Mesenchymal stem cell (in vitro differentiated cells and primary cell): ENCODE measurements at places on chromosomes 12 and 14.

GRCh38 chr12:12405882-12406281, 49.0 kb downstream of the BORCS5 start:
- no peak for DNase-seq

DNA sequence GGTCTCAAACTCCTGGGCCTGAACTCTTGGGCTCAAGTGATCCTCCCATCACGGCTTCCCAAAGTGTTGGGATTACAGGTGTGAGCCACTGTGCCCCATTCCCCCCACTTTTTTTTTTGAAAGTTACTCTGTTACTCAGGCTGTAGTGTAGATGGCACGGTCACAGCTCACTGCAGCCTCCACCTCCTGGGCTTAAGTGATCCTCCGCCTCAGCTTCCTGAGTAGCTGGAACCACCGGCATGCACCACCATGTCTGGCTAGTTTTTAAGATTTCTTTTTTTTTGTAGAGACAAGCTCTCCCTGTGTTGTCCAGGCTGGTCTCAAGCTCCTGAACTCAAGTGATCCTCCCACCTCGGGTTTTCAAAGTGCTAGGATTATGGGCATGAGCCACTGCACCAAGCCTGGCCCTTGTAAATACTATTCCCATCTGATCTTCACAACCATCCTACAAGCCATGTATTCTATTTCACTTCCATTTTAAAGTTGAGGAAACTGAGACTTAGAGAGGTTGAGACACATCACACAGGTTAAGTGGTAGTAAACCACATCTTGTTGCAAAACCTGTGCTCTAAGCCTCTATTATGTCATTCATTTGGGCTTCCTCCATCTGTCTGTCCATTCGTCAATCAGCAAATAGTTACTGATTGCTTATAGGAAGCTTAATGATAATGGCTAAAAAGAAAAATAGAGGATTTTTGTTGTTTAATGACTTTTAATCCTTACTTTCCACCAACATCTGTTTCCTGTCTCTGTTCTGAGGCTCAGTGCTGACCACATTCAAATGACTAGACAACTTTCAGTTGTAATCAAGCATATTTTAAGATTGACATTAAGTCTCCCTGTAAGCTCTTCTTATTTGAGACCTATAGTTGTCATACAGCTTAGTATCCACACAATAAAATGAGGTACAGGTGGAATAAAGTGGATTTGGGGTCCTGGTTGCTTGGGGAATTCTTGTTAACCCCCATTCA, 9.2 kb downstream of the ASCL4 start:
- no peak for DNase-seq

DNA sequence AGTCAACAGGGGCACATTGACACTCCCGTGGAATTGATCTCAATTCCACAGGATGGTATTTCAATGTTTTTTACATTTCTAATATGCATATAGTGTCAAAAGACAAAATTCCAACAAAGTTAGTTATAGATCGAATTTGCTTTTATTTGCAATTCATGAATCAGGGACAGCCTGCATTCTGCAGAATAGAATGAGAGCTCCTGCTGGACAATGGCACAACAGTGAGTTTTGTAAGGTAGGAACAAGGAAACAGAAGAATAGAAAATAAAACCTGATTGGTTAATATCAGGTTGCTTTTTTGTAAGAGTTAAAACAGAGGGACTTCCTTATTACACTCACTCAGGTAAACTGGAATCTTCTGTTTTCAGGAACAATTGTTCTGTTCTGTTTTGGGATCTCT, 32.8 kb upstream of the NEDD1 start:
- no peak for DNase-seq

GRCh38 chr12:22879203-22879602, 254.2 kb downstream of the ETNK1 start:
- DNase-seq, result no peak

DNA sequence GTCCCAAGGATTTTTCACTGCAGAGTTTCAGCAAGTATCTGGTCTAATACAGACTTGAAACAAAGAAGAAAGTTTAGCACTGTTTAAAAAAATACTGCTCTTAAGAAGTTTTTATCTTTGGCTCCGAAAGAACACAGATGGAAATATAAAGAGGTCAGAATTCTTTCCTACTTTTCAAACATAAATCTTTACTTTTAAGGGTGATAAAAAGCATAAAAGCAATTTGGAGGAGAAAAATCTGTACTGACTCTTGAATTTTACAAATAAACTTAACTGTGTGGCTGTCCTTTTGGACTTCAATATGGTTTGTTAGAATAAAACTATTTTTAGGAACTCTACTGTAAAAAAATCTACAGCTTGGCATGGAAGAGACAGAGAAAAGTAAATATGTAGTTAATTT, 27.6 kb upstream of the ISM2 start:
- no peak for DNase-seq

GRCh38 chr12:49054524-49054923, 6.1 kb downstream of the KMT2D start:
- DNase-seq, result no peak

DNA sequence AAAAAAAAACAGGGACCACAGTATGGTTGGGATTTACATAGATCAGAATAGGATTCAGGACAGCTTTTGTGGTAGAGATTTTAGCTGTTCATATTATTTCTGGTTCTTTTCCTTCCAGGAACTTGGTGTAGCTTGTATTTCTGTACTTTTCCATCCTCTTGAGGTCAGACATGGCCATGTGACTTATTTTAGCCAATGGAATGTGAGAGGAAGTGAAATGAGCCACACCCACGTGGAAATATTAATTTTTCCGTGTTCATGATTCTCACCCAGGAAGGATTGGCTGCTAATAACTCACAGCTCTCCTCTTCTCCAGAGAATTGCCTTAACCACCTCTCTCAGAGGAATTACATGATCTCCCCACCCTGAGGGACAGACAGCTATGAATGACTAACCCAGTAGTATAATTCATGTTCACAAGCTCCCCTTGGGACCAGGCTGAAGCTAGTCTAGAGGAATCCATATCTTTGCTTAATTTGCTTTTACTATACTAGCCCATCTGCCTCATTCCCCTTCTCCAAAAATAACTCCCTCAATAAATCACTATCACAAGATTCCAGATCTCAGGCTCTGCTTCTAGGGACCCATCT, 340.4 kb downstream of the NUAK1 start:
- no peak for DNase-seq

GRCh38 chr12:59587710-59588109, 8.1 kb upstream of the SLC16A7 start:
- DNase-seq, result no peak

- DNase-seq, result no peak
These were observed 314.7 kb upstream of the ATP2B1 start for GRCh38 chr12:90023207-90023900.

DNA sequence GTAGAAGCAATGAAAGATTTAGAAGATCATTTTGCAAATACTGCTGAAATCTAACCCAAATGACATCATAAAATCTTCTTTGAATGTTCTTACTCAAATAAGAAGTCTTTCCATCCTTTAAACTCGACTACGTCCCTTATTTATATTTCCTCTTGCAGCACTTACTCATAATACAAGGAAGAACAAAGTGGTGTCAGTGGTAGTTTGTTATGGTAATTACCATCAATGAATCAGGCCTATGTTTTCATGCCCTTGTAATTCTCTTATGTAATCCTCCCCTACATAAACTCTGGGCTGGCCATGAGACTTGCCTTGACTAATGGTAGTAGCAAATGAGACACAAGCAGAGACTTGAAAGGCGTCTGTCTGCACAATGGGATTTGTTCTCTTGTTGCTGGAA, 17.0 kb downstream of the EEA1 start:
- peak; percentile 50 for DNase-seq

DNA sequence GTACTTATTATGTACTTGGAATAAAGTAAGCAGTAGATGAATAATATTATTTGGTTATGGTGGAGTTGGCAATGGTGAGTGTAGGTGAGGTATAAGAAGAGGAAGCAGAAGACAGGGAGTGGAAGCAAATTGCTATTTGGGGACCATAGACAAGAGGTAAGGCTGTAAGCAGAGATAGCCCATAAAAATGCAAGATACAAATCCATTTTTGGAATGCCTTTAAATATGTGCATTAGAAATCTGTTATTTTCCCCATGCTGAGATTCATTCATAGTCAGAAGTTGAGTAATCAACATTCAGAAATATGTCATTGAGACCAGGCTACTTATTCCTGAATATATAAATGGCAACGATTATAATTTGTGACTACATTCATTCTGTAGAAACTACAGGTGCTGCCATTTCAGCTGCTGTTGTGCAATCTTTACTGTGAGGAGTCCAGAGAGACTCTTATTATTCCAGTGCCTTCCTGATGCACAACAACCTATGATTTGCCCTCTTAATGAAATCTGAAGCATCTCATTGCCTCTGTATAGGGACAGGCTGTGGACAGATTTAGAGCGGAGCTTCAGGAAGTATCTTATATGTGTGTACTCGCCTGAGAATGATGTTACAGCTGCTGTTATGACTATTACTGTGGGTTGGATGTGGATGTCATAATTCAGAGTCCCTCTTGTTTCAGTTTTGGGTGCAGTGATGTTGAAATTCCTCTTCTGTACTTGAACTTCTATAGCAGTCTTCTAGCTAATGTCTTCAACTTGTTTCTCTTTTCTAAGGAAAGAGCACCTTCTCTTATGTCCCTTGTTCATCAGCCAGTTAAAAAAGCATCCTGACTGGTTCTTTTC, 173.8 kb downstream of the NAV3 start:
- no peak for DNase-seq

- DNase-seq, result no peak
These were observed 1.0 kb upstream of the GPX2 start for GRCh38 chr14:64943556-64943955.

- peak; percentile 29 for DNase-seq
These were observed 53.8 kb upstream of the NPFF start for GRCh38 chr12:53560912-53561589.

- DNase-seq, result peak; percentile 92
These were observed 29.0 kb downstream of the ATF7IP start for GRCh38 chr12:14394317-14395073.

- no peak for DNase-seq
These were observed 193.3 kb upstream of the C14orf180 start for GRCh38 chr14:104386151-104386841.

GRCh38 chr12:4934407-4935035, 24.8 kb downstream of the KCNA1 start:
- DNase-seq, result no peak

GRCh38 chr14:105358140-105358846, 40.0 kb upstream of the TEX22 start:
- no peak for DNase-seq

- peak; percentile 38 for DNase-seq
These were observed 269.9 kb downstream of the ADAMTS20 start for GRCh38 chr12:43282106-43282505.

DNA sequence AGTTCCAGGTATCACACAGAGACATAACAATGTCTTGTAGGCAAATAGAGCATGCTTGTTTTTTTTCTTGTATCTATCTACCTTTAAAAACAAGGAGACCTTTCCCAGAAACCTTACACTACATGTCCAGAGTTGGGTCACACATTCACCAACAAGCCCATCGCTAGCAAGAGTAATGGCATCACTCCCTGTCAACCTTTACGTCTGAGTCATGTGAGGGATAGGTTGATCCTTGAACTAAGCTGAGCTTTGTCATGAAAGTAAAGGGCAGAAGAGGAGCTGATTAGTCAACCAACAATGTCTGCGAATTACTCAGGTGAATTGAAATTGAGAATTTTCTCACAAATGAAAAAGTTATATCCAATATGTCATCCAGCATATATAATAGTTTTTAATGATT, 219.4 kb downstream of the CNTN1 start:
- no peak for DNase-seq

- no peak for DNase-seq
These were observed 43.2 kb upstream of the BCL11B start for GRCh38 chr14:99315197-99315596.

- no peak for DNase-seq
These were observed 19.4 kb upstream of the GNPTAB start for GRCh38 chr12:101850199-101850598.

GRCh38 chr12:57154804-57155434, 7.5 kb upstream of the LRP1-AS start:
- DNase-seq, result no peak

GRCh38 chr14:70416338-70416724, 559 bp downstream of the SYNJ2BP start:
- DNase-seq, result peak; percentile 22

DNA sequence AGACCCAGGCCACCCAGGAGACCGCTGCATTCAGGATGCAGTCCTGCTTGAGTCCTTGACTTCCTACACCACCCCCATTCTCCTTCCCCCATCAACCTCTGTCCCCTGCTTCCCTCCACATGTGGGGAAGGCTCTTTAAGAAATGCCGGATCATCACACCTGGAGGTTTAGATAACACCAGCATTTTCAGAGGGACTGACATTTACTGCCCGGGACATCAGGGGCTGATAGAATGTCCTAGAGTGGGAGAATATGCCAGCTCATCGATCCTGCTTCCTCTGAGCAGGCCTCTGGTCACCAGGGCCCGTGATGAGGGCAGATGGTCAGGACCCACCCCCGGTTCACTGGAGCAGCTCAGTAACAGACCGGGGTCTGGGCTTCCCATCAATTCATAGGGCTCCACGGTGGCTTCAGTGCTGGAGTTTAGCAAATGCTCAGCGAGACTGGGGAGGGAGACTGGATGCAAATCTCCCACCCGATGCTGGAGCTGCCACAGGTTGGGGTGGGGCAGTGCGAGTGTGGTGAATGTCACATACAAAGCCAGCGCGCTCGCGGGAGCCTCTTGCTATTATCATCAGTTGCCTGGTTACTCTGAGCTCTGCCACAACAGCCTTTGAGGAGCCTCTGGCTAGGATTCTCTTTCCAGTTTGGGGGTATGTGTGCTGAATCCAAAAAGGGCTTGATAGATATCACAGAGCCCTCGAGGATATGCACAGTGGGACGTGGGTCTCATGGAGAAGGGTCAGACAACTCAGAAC, 111.6 kb downstream of the RBM19 start:
- no peak for DNase-seq

- no peak for DNase-seq
These were observed 98.8 kb downstream of the PAWR start for GRCh38 chr12:79591988-79592387.

DNA sequence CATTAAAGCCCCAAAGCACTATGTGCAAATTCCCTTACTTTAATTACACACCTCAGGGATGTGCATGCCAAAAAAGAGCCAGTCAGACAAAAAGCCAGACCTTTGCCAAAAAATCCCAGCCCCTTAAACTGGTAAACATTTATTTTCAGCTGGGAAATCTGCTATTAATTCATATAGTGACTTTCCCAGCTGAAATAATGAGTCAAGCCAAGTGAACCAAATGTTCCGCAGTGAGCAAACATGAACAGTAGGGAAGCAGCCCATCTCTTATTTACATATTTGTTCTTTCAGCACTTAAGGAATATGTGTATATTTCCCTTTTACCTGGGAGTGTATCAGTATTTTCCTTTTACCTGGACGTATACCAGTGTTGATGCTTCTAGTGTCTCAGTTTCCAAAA, 44.0 kb upstream of the OTX2 start:
- no peak for DNase-seq

DNA sequence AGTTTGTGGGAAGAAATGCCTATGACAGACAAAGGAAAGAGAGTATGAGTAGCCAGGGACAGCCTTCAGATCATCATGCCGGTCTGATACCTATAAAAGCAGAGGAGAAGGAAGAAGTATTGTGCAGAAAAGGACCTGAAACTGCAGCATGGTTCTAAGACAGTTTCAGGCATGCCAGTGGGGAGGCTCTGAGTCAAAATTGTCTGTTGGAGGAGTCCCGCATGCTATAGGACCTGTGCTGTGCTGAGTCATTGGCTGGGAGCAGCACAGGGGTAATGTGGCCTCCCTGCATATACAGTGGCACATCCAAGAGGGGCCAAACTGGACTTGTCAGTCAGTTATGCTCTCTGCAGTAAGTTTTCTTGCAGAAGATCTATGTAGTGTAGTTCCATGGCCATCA, 40.7 kb downstream of the NEUROD4 start:
- no peak for DNase-seq

GRCh38 chr12:11581179-11581755, 68.2 kb upstream of the ETV6 start:
- DNase-seq, result peak; percentile 72
